LNCaP clone FGC (cell line): ENCODE measurements at places on chromosomes 2 and 18.

DNA sequence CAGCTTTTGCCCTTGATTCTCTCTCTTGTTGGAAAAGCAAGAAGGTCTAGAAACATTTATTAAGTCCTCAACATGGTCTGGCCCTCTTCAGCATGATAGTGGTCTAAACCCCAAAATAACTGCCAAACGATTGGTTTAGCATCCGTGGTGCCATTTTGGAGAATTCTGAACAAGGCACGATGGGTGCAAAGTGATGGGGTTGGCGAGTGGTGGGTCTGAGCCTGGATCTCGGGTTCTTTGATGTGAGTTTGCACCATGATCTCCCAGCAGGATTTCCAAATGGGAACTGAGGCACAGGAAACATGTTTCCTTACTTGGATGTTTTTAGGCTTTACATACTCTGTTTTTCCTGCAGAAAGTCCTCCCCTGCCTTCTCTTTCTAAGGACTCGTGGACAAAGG is 240.3 kb downstream of the MYCN start:
- no peak for DNase-seq

DNA sequence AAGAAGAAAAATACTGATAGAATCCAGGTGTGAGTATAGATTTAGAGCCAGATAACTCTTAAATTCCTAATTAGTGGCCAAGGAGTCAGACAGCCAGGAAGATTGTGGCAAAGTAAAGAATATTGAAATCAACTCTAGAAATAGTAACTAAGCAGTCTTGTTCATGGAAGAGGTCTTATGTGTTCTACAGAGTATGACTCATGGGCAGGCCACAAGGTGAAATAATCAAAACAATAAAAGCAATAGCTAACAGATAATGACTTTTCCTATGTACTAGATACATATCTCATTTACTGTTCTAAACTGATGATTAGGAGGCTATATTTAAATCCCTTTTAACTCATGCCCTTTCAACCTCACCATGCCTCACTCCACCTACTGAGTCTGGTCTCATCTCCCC is 227.4 kb upstream of the COL3A1 start:
- DNase-seq, result no peak

GRCh38 chr18:13791181-13791580 is 32.8 kb upstream of the MC5R start:
- no peak for DNase-seq

DNA sequence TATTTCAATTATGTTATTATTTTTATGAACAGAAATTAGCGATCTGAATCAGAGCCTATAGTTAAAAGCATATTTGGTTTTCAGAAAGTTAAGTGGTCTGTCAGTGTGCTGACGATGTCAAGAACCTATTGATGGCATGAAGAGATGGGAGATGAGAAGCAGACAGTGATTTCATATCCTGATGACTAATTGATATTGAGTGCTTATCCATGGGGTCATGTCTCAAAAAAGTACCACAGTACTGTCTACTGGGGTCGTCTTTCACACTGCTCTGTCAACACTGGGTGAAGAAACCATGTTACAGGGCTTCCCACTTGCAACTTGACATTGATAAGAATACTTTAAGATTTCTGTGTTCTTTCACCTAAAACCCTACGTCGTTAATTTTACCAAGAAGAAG is 297.1 kb downstream of the AFF3 start:
- no peak for DNase-seq

DNA sequence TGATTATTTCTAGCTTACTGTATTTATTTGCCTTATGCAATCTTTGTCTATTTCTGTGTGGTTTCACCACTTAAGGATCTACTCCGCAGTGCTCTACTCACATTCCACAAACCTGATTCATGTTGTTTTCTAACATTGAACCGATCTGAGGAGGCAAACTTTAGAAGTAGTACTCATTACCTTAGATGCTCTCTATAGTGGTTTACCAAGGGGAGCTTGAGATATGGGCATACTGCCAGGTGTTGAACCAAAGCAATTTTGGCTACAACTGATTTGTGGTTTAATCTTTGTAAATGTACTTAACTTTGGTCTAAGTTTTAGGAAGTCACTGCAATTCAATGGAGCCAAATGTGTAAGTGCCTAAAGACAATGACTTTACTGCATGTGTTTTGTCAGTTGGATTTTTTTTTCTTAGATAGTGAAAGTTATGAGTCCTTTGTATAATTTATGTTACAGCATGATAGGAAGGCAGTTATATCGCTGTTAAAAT is 50.1 kb downstream of the MAP2 start:
- DNase-seq, result no peak

GRCh38 chr18:74006143-74006542 is 141.5 kb downstream of the FBXO15 start:
- no peak for DNase-seq

- DNase-seq, result no peak
These were observed 190.7 kb upstream of the SMAD7 start for GRCh38 chr18:49141491-49141890.

- no peak for DNase-seq
These were observed 10.9 kb downstream of the MTX2 start for GRCh38 chr2:176280156-176280555.

DNA sequence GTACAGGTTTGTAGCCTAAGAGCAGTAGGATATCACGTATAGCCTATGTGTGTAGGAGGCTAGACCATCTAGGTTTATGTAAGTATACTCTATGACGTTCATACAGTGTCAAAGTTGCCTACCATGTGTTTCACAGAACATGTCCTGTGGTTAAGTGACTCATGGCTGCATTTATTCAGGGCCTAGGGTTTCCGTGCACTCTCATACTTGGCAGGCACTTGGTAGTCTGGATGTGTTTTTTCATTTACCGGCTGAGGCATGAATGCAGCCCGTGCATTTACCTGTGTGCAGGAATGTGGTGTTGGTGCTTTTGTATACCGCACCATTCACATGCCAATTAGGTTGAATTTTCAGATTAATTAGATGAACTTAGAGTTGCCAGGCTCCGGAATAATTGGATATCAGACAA is 43.4 kb downstream of the MYL12B start:
- no peak for DNase-seq

- no peak for DNase-seq
These were observed 4.4 kb upstream of the ATG16L1 start for GRCh38 chr2:233247116-233247515.

- DNase-seq, result no peak
These were observed 16.7 kb upstream of the MRPL33 start for GRCh38 chr2:27754831-27755230.

- no peak for DNase-seq
These were observed 148.8 kb downstream of the HDAC4 start for GRCh38 chr2:239251971-239252370.

DNA sequence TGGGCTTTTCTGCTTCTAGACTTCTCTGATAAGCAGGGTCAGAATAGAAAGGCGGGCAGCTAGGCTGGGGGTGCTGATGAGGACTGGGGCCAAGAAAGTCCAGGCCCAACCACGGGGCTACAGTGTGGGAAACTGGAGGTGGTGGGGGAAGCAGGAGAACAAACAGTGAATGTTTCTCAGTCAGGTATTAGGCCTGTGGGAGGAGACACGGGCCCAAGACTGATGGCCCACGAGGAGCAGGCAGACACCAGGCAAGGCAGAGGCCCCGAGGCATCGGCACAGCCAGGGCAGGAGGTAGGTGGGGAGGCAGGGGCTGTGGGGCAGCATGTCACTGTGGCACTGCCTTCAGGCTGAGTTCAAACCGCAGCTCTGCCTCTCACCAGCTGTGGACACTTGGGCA is 40.7 kb downstream of the KCNIP3 start:
- DNase-seq, result no peak

GRCh38 chr2:233915128-233915527 is 2.0 kb upstream of the TRPM8 start:
- no peak for DNase-seq

DNA sequence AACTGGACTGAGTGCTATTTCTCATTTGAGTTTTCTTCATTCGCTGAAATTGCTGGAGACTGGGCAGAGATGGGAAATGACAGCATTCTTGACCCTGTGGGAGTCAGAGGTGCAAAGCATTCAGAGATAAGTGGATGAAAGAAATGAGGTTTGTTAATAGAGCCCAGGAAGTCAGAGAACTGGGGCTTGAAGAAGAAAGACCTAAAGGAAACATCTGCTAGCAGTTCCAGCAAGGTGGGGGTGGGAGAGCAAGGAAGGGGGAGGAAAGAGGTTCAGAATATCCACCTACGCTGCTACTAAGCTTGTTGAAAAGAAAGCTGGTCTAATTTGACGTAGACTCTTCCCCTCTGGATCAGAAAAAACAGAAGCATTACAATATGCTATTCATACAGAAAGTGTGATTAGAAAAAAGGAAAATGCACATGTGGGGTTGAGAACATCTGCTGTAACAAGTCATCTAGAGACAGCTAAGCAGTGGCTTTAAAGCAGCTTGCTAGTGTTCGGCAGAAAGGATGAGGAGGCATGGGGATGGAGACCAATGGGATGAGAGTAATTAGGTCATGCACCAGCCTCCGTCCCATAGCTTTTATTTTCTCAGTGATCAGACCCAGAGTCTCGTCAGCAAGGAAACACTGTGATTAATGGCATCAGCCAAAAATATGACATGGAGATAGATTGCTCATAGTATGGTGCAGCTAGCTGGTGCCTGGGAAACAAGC is 29.7 kb downstream of the NAB1 start:
- no peak for DNase-seq

DNA sequence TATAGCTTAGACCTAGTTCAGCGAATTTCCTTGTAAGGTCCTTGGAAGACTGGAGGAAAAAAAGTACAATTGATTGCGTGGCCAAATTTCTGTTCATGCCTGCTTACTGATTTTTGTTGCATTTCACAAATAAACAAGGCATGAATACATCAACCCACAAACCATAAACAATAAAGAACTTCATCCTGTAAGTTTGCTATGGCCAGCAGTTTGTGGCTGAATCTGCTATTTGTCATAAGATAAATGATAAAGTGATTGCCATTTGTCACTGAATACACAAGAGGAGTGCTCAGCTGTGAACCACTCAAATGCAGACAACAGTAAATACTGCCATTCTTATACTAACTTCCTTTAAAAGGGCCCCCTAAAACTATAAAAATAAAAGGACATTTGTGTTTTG is 259.5 kb downstream of the CCDC178 start:
- DNase-seq, result no peak

- DNase-seq, result no peak
These were observed 85.2 kb upstream of the LCLAT1 start for GRCh38 chr2:30361751-30362394.

DNA sequence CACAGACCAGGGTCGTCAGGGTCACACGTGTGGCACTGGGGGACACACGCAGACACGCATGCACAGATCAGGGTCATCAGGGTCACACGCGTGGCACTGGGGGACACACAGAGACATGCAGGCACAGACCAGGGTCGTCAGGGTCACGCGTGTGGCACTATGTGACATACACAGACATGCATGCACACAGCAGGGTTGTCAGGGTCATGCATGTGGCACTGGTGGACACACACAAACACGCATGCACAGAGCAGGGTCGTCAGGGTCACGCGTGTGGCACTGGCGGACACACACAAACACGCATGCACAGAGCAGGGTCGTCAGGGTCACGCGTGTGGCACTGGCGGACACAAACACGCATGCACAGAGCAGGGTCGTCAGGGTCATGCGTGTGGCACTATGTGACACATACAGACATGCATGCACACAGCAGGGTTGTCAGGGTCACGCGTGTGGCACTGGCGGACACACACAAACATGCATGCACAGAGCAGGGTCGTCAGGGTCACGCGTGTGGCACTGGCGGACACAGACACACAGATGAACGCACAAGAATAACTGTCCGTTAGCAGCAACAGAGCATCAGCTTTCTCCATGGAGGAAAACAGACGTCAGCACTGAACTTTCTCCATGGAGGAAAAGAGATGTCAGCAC is 34.9 kb downstream of the HDAC4 start:
- DNase-seq, result no peak

- no peak for DNase-seq
These were observed 38.2 kb upstream of the MAP3K20 start for GRCh38 chr2:173037245-173038120.

DNA sequence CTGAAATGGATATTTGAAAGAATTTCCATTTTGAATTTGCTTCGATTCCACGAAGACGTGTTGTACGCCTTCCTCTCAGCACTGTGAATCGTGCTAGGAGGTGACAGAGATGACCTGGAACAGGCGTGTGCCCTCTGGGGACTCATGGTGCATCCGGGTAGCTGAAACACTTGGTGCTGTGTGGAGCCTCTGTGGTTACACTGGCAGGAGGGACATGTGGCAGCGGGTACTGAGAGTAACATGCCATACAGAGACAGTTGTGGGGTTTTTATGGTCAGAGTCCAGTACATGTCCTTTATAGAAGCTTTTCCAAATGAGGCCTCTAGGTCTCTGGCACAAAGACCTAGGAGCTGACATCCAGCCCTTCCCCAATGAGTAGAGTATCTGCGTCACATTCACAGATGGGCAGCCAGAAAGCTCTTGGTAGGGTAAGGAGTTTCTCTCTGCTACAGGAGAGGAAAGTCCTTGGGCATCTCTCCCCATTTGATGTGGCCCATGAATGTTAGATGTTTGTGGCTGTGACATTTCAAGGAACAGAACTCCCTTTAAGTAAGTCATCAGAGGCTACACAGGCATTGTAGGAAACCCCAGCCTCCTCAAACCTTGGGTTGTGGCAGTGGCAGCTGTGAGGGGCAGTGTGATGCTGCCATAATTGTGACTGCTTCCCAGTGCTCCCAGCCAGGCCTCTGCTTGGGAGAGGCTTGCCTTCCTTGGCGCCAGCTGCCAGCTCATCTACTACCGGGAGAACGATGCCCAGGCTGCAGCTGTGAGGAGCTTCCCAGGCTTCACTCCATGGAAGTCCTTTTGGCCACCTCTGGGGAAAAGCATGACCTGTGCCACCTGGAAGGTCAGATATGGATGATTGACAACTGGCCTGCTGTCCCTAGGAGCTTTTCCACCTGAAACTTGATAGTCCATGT is 80.6 kb downstream of the ACOXL start:
- no peak for DNase-seq

- no peak for DNase-seq
These were observed 126.8 kb downstream of the OSR1 start for GRCh38 chr2:19231625-19232024.

GRCh38 chr2:12555012-12555645 is 161.6 kb upstream of the TRIB2 start:
- no peak for DNase-seq
